Endothelial cell (in vitro differentiated cells): ENCODE measurements at places on chromosomes 16 and 17. TPM values are rescaled to one million over a fixed set of nuclear protein-coding genes. Genes with fewer than 3 reads are reported as not detected.

GRCh38 chr16:82580298-82580890, 46.4 kb upstream of the CDH13 start:
- peak; percentile 21 for DNase-seq

DNA sequence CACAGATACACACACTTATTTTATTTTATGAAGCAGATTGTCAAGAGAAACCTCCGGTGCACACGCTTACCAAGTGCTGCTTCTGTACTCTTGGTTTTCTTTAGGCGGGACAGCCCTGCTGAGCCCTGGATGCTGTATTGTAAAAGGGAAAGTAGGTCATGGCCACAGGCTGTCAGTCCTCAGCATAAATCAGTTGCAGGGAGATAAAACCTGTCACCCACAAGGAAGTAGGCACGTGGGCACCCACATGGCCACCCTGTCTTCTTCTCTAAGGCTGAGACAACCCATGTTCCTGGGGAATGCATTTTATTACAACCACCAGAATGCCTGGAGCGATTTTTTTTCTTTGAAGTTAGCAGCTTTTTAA, 59.3 kb downstream of the ASIC2 start:
- DNase-seq = no peak

GRCh38 chr17:45003877-45004276, 35.8 kb upstream of the C1QL1 start:
- DNase-seq = no peak

DNA sequence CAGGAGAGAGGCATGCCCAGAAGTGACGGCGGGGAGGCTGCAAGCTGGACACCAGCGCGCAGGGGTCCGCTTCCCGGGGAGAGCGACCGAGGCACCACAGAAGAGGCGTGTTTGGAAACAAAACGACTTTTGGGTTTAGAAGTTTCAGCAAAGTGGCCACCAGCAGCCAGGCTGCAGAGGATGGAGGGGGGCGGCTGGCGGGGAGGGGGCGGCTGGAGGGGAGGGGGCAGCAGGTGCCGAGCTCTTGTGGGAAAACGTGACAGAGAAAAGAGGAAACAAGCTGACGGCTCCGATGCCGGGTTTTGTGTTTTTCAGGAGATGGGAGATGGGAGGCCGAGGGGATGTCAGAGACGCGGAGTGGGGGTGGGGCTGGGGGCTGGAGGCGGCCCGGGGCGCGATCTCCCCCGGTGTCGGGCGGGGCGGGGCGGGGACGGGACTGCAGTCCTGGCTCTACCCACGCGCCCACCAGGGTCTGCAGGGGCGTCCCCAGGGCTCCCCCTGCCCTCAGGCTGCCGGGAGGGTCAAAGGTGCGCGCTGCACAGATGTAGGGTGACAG, 32.1 kb upstream of the RPH3AL start:
- no peak for DNase-seq

TAX1BP3 gene
- 148 TPM for total RNA-seq

DNA sequence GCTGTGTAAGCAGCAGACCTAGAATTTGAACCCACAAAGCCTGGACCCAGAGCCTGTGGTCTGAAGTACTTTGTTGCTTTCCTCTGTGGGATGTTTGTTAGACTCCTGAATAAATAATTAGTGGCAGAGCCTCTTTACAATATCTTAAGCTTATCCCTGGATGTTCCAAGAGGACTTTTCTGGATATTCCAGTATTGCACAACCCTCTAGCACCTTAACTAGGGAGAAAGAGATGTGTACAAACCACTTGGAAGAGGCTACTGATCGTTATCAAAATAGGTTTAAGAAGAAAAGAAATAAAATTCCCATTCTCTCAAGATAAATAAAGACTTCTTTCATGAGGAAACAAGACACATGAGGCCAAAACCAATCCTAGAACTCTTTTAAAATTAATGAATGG, 632.4 kb downstream of the CDH11 start:
- no peak for DNase-seq

- DNase-seq = no peak
Measured at GRCh38 chr16:87320510-87321227, 3.5 kb upstream of the C16orf95 start.

CCL2 gene
- total RNA-seq = 1.4 TPM

TAC4 gene
- total RNA-seq = not detected

DNA sequence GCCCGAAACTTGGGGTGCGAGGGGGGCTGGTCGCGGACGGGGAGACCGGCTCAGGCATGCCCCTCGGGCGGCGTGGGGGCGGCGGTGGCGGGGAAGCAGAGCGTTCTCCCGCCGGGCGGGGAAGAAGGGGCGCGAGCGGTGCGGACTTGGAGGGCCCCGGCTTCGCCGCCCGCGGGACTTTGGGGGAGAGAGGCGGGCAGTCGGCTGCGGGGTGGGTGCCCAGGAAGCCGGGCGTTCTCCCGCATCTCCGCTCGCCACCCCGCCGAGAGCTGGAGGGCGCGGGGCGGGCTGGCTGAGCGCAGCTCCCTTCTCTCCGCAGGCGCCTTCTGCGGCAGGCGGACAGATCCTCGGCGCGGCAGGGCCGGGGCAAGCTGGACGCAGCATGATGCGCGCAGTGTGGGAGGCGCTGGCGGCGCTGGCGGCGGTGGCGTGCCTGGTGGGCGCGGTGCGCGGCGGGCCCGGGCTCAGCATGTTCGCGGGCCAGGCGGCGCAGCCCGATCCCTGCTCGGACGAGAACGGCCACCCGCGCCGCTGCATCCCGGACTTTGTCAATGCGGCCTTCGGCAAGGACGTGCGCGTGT, 772 bp downstream of the NTN1 start:
- peak; percentile 49 for DNase-seq

- no peak for DNase-seq
Measured at GRCh38 chr17:4708436-4708835, 2.0 kb upstream of the ARRB2 start.

DNA sequence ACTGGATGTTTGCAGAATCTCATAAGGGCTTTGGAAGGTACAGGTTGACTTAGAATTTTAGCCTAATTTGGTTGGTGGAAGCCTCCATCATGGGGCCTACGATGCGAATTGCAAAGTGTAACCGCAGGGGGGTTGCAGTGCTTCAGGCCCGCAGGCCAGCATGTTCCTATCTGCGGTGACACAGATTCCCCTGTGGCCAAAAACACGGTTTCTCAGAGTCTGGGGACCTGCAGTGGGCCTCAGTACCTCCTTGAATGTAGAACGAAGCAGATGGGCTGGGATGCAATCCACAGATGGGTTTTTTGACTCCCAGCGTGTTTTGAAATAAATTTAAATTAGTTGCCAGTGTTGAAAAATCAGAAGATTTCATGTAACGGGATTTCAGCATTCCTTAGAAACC, 34.7 kb downstream of the KIAA0513 start:
- no peak for DNase-seq

GRCh38 chr16:2204416-2205103, 694 bp upstream of the MLST8 start:
- DNase-seq = no peak

HMOX2 gene
- total RNA-seq = 225 TPM

DNA sequence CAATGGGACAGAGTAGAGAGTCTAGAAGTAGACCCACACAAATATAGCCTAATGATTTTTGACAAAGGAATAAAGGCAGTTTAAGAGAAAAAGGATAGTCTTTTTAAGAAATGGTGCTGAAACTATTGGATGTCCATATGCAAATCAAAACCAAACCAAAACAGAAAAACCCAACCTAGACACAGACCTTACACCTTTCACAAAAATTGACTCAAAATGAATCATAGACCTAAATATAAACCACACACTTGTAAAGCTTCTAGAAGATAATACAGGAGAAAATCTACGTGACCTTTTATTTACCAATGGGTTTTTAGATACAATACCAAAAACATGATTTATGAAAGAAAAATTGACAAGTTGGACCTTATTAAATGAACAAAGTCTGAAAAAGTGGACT, 66.4 kb upstream of the MPHOSPH6 start:
- DNase-seq = no peak

TBX6 gene
- 2.6 TPM for total RNA-seq

GRCh38 chr17:81434072-81434471, 38.8 kb downstream of the BAHCC1 start:
- DNase-seq = no peak

- no peak for DNase-seq
Measured at GRCh38 chr17:80804466-80804865, 187.2 kb upstream of the CHMP6 start.
